Right renal pelvis (tissue), 4 donors: ENCODE measurements at places on chromosomes 16 and 17. TPM values are rescaled to one million over a fixed set of nuclear protein-coding genes. Genes with fewer than 3 reads are reported as not detected.

- no peak for DNase-seq
Measured at GRCh38 chr17:18143044-18143936, 34.7 kb downstream of the MYO15A start.

DNA sequence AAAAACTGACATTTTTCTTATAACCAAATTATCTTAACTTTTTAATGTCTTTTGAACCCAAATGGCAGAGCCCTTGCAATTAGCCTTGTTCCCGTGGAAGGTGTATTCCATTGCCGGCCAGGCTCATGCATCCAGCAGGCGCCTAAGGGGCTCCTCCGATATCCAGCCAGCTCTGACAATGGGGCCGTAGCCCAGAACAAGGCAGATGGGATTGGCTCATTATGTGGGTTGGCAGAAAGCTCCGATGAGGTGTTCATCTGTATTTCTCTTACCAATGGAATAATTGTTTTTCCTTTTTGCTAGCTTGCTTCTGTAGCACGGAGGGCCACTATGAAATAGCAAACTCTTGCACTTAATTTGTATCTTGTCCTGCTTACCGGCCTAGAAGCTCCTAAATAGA, 208.2 kb upstream of the CHMP6 start:
- DNase-seq, result no peak

- DNase-seq, result no peak
Measured at GRCh38 chr17:73400915-73401545, 89.2 kb upstream of the CDC42EP4 start.

GRCh38 chr17:79684132-79684985, 46.4 kb upstream of the ENPP7 start:
- no peak for DNase-seq

DNA sequence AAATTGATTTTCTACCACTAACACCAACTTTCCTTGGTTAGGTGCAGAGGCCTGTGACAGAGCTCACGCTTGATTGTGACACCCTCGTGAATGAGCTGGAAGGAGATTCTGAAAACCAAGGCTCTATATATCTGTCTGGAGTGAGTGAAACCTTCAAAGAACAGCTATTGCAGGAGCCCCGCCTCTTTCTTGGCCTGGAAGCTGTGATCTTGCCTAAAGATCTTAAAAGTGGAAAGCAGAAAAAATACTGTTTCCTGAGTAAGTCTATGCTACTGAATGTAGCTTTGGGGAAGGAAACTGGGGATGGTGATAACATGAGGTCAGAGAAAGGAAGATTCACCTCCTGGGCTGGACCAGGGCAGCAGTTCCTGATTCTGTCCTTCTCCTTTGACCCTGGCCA, 38.3 kb downstream of the REXO5 start:
- DNase-seq, result no peak

ZNF263 gene
- 52.9 TPM for polyA plus RNA-seq

GRCh38 chr17:44220213-44221083, 973 bp upstream of the UBTF start:
- DNase-seq, result no peak

DNA sequence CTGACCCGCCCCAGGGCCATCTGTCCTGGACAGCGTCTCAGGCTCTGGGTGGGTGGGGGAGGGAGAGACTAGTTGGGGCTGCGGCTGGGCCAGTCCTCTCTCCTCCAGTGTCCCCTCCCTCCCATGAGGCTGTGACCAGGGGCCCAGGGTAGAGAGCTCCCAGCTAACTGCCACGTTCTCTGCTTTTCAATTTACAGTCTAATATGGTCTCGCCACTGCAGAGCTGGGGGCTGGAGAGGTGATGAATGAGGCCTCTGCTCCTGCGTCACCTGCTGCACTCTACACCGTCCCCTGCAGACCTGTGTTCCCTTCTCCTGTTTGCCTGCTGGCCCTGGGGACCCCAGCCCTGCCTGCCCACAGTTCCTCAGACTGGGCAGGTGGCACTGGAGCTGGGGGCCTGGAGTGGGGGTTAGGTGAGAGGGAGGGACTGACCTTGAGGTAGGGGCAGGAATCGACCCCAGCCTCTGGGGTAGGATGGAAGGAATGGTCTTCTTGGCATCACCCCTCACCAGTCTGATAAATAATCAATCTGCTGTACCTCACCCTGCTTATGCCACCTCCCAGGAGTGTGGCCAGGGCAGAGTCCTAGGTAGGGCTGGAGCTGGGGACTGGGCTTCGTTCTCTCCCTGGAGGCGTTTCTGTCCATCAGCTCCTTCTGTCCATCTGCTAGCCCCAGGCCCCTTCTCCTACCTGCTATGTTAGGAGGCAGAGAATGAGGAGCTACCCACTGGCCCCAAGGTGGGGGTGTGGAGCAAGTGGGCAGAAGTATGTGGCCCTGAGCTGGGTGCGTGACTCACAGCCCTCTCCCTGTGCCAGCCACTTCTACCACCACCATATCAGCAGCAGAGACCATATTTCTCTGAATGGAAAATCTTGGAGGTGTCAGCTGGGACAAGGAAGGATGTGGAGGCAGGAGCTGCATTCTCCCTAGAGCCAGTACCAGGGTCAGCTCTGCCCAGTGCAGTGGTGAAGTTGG, 12.9 kb downstream of the SEZ6 start:
- DNase-seq, result no peak

DNA sequence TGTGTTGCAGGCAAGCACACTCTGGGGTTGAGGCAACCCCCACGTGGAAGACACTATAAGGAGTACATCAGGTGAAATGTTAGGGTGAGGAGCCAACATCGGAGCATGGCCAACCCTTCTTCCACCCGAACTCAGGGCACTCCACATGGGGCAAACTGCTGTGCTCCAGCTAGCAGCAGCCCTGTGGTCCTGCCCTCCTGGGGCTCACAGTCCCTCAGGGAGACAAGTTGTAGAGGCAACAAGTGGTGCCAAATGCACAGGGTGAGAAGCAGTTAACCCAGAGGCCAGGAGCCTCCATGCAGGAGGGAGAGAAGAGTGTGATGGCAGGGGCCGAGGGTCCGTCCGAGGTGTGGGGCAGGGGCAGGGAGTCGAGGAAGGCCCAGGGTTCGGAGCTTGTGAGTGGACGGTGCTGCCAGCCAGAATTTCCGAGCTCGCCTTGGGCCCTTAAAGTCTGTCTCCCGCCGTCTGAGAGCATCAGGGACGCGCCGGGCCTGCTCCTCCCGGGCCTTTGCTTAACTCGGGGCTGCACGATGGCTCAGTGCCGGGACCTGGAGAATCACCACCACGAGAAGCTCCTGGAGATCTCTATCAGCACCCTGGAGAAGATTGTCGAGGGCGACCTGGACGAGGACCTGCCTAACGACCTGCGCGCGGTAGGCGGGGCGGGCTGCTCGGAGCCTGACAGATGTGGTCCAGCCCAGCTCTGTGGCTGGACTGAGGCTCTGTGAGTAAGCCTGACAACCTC, 32.3 kb downstream of the ATPAF2 start:
- DNase-seq, result no peak
